ENCODE measurements at places on chromosomes 5 and 9.

DNA sequence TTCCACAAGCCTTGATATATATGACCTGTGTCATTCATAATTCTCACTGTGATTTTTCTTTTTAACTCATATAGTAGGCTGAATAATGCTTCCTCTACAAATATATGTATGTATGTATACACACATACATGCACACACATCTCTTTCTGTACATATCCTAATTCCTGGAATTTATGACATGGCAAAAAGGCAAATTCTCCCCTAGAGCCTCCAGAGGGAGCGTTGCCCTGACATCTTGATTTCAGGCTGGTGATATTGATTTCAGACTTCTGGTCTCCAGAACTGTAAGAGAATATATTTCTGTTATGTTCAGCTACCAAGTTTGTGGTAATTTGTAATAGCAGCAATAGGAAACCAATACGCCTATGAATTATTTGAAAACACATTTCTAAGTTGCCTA is 166.6 kb upstream of the GAS1 start:
- no peak for DNase-seq

DNA sequence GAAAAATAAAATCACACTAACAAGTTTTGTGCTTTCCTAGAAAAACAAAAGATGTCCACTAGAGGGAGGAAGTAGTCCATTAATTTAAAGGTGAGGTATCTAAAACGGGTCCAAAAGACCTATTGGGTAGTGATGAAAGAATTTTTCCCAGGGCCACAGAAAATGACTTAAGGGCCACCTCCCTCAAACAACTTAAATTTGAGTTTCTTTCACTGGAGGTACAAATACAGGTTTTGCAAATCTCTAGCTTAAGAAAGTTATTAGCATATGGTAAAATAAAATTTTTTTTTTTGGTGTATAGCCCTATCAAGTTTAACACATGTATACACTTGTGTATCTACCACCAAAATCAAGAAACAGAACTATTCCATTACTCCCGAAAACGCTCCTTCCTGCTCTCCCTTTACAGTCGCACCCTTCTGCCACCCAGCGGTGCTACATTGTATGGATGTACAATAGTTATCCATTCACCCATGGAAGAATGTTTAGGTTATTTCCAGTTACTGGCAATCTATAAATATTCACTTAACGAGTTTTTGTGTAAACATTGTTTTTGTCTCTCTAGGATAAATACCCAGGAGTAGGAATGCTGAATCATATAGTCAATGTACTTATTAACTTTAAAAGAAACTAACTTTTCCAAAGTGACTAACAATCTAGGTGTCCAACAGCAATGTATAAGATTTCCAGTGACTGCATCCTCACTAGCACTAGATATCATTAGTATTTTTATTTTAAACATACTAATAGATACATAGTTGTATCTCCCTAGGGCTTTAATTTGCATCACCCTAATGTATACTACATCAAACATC is 21.9 kb downstream of the DEPDC1B start:
- DNase-seq = no peak

- peak; percentile 87 for DNase-seq
Observed at GRCh38 chr9:87725900-87726709, at the start of gene CTSL. Gene CTSL, plus strand, starts transcription at chr9:87726119. Its CDS starts 1,485 bp downstream, at chr9:87727604.

DNA sequence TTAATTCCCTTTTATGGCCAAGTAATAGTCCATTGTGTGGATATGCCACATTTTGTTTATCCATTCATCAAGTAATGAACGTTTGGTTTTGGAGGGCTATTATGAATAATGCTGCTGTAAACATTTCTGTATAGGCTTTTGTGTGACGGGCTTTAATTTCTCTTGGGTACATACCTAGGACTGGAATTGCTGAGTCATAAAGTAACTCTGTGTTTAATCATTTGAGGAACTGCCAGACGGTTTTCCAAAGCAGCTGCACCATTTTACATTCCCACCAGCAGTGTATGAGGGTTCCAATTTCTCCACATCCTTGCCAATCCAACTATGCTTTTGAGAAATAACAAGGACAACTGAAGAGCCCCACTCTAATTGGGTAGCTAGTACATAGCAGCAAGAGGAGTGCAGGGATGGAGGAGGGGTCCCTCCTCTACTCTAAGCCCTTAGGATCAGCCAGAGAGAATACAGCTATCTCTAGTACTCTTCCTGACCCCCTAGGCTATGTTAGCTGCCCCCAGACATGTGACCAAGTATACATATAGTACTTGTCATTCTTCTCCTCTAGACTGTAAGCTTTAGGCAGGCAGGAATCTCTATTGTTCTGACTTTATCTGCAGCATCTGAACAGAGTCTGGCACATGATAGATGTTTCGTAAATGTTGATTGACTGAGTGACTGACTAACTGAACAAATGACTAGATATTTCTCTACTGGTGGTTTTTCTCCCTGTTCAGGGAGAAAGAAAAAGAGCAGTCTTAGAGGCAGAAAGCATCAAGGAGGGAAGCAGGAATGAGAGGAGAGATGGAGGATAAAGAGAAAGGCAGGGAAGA is 22.1 kb upstream of the MATR3 start:
- DNase-seq = no peak

DNA sequence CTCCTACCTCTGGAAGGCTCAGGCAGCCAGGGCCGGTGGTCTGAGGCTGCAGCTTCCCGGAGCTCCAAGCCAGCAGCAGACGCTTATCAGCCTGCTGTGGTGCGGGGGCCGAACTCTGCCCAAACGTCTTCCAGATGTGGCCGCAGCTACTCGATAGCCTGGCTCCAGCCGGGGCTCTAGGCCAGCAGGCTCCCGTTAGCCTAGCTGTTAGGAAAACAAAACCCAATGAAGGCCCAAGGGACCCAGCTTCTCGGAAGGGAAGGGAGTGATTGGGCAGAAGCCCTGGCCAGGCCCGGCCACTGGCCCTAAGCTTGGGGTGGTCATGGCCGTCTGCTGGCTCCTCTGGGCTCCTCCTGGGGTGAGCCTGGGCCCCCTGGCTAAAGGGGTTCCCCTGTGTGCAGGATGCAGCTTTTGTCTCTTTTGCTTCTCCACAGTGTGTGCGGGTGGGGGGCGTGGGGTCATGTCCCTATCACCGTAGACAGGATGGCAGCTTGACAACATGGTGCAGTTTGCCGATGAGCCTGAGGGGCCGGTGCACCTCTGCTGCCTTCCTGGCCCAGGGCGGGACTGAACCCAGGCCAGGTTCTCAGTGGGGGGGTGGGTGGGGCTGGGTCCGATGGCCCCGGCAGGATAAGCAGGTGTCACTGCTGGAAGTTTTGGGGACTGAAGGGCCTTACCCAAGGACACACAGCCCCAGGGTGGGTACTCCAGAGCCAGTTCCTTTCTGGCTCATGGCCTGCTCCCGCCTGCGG is 18.7 kb downstream of the MYMK start:
- DNase-seq = no peak

DNA sequence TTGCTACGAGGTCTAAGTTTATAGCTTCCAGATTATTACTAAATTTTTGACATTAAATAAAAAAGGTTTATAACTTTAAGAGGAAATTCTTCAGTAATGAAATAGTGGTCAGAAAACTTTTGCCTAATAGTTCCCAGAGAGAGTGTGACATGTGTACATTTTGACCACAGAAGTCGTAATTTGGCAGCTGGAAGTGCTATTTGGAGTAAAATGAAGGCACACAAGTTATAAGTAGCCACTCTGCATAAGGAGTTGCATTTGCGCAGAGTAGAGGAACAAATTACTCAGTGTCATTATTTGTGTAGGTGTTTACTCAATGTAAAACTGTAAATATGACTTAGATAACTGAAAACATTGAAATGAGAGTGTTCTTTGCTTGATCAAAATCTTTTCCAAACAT is 408.4 kb downstream of the CCDC171 start:
- DNase-seq = no peak

DNA sequence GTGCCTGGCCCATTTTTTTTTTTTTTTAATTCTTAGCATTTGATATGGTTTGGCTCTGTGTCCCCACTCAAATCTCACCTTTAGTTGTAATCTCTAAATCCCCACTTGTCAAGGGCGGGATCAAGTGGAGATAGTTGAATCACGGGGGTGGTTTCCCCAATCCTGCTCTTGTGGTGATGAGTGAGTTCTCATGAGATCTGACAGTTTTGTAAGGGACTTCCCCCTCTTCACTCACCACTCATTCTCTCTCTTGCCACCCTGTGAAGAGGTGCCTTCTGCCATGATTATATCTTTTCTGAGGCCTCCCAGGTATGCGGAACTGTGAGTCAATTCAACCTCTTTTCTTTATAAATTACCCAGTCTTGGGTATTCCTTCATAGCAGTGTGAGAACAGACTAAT is 27.2 kb downstream of the NDUFAF2 start:
- no peak for DNase-seq

GRCh38 chr9:112112519-112112918 is 62.6 kb downstream of the SUSD1 start:
- DNase-seq = no peak

GRCh38 chr5:116068028-116068632 is 16.7 kb upstream of the COMMD10 start:
- DNase-seq = no peak

GRCh38 chr5:54254482-54255198 is 55.7 kb downstream of the ARL15 start:
- DNase-seq = no peak
